ENCODE measurements at places on chromosomes 6 and 20.

- no peak for DNase-seq
Measured at GRCh38 chr6:168041928-168042327, 37.1 kb downstream of the FRMD1 start.

GRCh38 chr6:6694368-6694780, 105.9 kb downstream of the LY86 start:
- DNase-seq, result no peak

GRCh38 chr6:157278171-157278570, 45.1 kb downstream of the TMEM242 start:
- no peak for DNase-seq

DNA sequence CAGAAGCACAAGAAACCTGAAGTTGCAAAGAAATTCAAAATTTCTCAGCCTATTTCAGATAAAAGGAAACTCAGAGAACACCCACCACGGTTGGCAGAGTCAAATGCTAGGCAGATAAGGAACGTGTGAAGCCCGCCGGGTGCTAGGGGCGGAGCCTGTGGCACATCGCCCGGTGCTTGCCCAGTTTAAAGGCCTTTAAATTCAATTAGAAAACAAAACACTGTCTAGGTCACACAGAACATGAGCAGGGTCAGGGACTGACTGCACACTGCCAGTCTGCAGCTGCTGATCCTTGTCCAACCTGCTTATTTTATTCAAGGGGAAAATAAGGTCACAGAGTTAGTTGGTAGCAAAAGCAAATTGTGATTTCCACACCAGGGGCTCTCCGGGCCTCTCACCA, 75.8 kb downstream of the PSMG4 start:
- DNase-seq, result no peak

- DNase-seq, result peak; percentile 2
Measured at GRCh38 chr6:89145091-89145955, 532 bp upstream of the PM20D2 start.

GRCh38 chr20:8540466-8540865, 408.4 kb downstream of the PLCB1 start:
- DNase-seq, result no peak

DNA sequence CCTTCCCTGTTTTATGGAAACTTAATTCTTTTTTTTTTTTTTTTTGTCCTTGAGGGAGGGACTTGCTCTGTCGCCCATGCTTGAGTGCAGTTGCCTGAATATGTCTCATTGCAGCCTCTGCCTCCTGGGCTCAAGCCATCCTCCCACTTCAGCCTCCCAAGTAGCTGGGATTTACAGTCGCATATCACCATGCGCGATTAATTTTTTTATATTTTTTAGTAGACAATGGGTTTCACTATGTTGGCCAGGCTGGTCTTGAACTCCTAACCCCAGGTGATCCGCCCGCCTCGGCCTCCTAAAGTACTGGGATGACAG, 654 bp downstream of the TMEM14C start:
- DNase-seq, result no peak

DNA sequence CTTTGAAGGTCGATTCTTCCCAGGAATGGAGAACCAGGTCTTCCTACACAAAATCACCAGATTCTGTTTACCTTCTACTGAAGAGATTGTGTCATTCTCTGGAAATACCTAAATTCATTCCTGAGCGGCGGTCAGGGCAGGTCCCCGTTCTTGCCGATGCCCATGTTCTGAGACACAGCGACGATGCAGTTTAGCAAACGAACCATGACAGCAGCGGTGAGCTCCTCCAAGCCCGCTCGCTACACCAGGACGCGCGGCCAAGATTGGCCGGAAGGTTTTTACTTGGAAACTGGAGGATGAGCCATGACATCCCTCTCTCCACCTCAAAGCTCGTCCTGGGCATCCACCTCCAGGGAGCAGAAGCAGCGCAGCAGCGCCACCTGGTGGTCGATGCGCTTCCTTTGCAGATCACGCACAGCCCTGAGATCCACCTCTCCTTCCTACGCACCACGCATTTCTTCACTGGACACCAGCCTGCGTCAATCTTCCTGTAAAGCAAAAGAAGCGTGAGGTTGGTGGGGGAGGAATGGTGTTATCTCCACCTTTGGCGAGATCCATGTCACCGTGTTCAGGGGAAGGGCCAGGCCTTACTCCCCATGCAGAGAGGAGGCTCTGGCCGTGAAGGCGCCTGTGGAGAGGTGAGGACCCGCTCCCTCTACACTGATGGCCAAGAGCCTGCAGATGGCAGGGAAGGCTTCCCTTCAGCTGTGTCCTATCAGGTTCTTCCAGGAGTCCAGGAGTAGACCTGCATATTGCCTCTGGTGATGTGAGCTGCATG, 9.9 kb upstream of the HLA-B start:
- peak; percentile 76 for DNase-seq

- no peak for DNase-seq
Measured at GRCh38 chr20:8670207-8670892, 398.5 kb upstream of the PLCB4 start.

GRCh38 chr6:89495961-89496535, 63.1 kb downstream of the ANKRD6 start:
- no peak for DNase-seq

DNA sequence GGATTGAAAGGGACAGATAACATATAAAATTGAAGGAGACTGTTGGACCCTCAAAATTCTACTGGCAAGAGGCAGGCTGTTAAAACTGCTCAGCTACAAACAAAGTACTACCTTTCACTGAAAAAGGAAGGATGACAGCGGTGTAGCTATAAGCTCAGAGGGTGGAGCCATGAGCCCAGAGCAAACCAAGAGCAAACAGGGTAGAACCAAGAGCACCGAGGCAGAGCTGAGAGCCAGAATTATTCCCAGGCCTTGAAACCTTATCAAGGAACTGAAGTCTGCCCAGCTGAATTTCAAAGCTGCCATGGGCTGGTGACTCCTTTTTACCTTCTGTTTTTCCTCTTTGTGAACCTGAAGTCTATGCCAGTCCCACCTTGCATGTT, 74.7 kb upstream of the SLC4A11 start:
- no peak for DNase-seq

DNA sequence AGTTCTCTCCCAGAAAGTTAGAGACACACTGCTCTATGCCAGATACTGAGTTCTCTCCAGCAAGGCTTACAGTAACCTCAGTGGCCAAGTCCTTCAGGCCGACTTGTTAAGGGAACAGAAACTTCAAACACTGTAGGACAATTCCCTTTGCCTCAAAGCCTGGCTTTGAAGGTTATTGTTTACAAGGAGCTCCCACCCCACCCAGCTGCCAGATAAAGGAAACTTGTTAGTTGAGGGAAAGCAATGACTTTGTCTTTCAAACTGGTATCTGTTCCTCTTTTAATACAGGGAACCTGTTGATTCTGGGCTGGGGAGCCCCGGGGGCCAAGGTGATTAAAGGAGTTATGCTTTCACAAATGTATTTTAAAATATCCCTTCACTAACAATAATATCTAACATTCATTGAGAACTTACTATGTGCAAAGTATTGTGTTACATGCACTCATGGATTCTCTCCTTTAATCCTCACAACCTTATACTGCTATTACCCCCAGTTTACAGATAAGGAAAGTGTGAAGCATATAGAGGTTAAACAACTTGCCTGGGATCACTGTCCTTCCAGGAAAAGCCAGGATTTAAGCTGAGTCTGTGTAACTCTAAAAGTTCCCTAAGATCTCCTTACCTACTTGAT, 27.6 kb upstream of the CDKN1A start:
- DNase-seq, result no peak

GRCh38 chr6:118744261-118744941, 93.0 kb upstream of the CEP85L start:
- DNase-seq, result no peak

- no peak for DNase-seq
Measured at GRCh38 chr6:31525932-31526591, 2.7 kb upstream of the MCCD1 start.

DNA sequence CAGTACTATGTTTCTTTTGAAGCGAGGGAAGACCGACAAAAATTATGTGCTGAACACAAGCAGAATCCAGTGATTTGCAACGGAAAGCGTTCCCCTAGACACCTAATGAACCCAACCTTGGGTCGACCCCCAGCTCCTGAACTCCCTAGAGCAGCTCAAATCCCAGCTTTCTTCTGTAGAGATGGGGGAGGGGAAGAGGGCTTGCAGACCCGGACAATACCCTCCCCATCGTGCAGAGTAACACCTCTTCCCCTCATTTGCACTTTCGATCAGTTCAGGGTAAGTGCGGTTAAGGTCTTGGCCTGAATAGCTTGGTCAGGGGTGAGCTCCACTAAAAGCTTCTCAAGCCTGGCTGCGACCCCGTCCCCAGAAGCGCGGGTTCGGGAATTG, 404 bp downstream of the CEP162 start:
- DNase-seq, result no peak

- DNase-seq, result no peak
Measured at GRCh38 chr20:61935926-61936700, 129.6 kb downstream of the TAF4 start.

GRCh38 chr6:2970753-2971419, 481 bp downstream of the SERPINB6 start:
- peak; percentile 37 for DNase-seq

- DNase-seq, result no peak
Measured at GRCh38 chr6:30700340-30700739, 9.6 kb upstream of the NRM start.

DNA sequence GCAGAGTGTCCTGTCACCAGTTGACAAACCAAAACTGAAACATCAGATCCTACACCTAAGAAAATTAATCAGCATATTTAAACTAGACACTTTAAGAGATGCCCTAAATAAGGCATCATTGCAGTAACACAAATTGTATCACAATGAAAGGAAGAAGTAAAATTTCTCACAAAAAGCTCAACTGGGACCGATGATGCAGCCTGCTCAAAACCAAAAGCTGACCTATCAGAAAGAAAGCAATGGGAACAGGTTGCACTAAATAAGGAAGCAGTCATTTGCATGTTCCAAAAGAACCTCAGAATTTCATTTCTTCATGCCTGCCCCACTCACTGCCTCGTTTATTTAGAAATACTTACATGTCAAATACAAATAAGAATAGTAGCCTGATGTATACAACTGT, 12.1 kb downstream of the HIVEP2 start:
- DNase-seq, result no peak

DNA sequence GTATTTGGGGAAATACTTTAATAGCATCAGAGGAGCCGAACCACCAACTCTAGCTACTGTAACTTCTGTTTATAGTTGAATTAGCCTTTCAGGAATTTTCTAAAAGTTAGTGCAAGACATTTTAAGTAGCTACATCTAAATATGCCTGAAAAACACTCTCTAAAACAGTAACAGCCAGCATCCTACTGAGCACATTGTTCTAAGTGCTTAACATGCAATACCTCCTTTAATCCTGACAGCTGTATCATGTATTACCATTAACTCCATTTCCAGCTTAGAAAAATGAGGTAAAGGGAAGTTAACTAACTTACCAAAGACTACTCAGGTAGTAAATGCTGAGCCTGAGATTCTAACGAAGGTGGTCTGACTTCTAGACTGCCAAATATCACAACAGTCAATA, 120.7 kb downstream of the DST start:
- DNase-seq, result no peak

- no peak for DNase-seq
Measured at GRCh38 chr20:32918296-32918695, 59.6 kb downstream of the EFCAB8 start.

- DNase-seq, result no peak
Measured at GRCh38 chr6:6785163-6785521, 196.6 kb downstream of the LY86 start.

DNA sequence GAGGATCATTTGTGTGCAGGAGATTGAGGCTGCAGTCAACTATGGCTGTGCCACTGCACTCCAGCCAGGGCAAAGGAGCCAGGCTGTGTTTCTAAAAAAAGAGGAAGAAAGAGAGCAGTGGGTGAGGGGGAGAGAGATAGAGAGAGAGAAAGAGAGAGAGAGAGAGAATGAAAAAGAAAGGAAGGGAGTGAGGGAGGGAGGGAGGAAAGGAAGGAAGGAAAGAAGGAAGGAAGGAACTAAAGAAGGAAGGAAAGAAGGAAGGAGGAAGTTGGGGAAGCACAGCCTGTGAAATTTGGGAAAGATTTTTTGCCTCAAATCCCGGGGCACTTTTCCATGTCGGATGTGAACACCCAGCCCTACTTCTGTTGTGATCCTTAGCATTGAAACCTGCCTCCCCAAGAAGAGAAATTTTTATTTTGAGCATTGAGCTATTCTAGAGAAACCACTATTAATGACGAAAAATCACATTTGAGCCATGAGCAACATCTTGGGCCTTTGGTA, 57.8 kb downstream of the FOXA2 start:
- DNase-seq, result no peak

DNA sequence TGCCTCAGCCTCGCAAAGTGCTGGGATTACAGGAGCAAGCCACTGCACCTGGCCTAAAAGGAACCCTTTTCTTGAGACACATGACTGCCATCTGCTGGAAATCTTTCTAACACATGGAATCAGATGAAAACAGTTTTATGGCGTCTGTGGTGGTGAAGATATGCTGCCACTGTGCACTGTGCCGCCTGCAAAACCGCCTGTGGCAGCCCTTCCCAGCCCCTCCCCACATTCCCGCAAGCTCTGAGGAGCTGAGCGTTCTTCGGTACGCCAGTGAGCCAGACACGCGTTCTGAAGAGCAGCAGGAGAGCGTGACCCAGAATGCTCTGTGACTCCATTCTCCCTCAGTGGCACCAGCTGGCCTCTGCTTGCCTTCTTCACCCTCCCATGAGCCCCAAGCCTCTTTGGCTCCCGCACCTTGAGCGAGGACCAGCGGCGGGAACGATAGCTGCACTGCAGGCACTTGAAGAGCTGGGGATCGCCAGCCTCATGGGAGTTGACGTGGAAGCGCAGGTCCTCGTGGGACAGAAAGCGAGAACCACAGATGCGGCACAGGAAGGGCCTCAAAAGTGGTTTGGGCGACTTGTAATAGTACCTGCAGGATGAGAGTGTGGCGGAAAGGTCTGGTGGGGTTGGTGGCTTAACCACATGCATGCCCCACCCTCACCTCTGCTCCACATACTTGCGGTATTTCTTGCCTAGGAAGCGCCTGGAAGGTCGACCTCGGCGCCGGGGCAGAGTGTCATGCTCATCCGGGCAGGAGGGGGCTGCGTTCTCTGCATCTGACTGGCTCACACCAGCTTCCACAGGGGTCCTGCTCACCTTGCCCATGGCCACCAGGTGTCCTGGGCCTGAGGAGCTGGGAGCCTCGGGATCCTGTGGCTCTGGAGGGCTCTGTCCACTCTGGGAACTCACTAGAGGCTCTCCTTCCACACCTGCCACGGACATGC, 8.7 kb downstream of the ZNF335 start:
- DNase-seq, result no peak
